ENCODE measurements at places on chromosomes 3 and 15.

DNA sequence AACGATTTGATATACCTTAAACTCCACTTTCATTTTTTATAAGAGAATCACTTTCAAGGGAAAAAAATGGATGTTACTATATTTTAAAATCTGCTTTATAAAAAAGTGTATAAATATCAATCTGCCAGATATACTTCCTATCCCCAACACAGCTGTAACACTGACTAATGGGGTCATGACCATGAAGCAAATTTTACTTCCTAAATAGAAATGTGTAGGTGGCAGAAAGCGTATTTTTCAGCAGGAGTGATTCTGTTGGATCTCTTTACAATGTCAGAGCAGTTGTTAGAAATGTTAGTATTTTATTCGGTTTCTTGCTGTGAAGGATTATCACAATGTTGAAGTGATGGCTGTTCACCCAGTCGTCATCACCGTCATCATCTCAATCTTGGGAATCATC is 5.5 kb upstream of the C15orf40 start:
- no peak for DNase-seq

DNA sequence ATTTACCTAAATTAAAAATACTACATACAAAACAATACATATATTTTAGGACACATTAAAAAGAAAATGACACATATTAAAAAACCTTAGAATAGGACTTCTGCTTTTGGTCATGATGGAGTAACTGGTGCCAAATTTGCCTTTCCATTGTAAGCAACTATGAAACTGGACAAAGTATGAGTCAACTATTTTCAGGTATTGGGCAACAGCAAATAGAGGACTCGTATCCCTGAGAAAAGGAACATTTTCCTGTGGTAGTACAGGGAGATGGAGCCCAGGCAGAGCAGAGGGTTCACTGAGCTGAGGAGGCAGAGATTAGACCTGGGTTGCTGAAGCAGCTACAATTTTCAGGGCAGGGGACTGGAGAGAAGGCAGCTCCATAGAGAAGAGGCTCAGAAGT is 14.7 kb downstream of the CCR1 start:
- DNase-seq: no peak

DNA sequence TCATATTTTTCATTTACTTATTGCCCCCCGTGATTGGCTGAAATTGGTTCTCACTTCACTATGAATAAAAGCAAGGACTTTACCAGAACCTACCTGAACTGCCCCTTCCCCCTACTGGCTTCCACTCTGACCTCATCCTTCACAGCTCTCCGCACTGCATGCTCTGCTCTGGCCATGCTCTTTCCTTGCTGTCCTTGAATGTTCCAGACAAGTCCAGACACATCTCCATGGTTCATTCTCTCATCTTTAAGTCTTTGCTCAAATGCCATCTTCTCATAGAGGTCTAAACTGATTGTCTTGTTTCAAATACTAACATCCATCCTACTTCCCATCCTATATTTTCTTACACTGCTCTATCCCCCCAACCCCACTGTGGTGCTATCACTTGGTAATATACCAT is 129.4 kb downstream of the CHST2 start:
- no peak for DNase-seq

- DNase-seq: no peak
Observed at GRCh38 chr3:190384309-190384756, 3.6 kb upstream of the CLDN16 start.

- DNase-seq: no peak
Observed at GRCh38 chr15:57606816-57607215, 15.1 kb downstream of the MYZAP start.

DNA sequence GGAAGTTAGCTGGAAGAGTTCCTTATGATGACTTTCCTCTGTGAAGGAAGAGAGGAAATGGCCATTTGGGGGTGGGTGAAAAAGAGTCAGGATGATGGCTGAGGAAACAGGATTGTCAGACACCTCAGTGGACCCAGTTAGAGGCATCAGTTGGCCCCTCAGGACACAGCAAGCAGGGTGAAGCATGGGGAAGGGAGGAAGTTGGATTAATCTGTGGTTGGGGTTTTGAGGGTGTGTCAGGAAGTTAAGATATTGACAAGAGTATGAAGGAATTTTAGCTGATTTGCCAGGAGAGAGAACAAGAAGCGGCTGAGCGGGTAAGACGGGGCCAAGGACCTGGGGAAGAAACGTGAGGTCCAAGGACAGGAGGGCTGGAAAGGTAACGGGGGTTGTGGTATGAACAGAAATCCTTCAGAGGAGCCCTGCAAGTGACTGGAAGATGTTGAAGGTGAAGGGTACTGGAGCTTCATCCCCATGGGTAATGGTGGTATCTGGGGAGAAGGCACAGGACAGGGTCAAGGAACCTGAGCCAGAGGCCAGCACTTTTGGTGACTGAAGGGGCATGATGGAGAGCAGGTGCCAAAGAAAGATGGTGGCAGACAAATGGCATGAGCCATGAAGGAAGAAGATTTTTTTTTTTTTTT is 2.7 kb downstream of the UQCC5 start:
- no peak for DNase-seq
